Naive thymus-derived CD4-positive, alpha-beta T cell (primary cell): ENCODE measurements at places on chromosomes 4 and X.
A peak's percentile ranks its signal among the peaks of the same experiment; 100 is the strongest.

DNA sequence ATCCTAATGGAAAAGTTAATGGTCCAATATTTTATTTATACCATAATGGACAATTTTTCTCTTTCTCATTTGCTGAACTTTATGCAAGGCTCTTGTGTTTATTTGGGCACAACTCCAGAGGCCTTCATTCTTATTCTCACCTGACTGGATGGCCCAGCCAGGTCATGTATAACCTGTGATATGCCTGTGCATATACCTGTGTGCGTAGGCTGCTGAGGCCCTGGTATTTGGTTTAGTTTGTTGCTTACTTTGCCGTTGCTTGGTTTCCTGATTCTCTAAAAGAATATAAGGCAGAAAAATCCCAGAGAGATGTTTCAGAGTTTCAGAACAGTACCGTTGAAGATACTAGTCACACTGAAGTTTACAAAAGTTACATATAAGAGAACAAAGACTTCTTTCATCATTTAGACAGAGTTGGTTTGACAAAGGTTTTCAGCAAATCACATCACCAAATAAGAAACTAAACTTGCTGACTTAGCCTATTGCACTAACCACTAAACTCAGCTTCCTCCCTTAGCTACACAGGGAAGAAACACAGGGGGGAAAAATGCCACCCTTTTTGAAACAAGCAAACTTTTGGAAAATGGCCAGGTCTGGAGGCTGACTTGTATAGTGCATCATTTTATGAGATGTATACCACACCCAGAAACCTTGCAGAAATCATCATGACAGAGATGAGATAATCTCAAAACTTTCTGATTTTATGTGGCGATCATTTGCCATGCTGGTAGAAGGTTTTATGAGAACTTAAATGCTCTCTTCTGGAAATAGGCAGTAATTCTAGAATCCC is 248.5 kb downstream of the GRIA3 start:
- H3K4me1 ChIP-seq = no peaks in the 10 kb centered on the region
- no peaks in the 10 kb centered on the region for H3K27me3 ChIP-seq
- H3K27ac ChIP-seq = no peak overlapping the region
- no peaks in the 10 kb centered on the region for H3K36me3 ChIP-seq

- no peaks in the 10 kb centered on the region for H3K4me1 ChIP-seq
- no peaks in the 10 kb centered on the region for H3K27me3 ChIP-seq
Observed at GRCh38 chrX:151458824-151459223, 61.8 kb downstream of the VMA21 start.

- H3K27ac ChIP-seq = no peak overlapping the region
- no peak overlapping the region for H3K4me3 ChIP-seq
- no peaks in the 10 kb centered on the region for H3K27me3 ChIP-seq
- DNase-seq = no peak
- H3K4me1 ChIP-seq = no peaks in the 10 kb centered on the region
- no peaks in the 10 kb centered on the region for H3K36me3 ChIP-seq
Observed at GRCh38 chrX:134982748-134983147, 8.0 kb upstream of the SMIM10 start.

DNA sequence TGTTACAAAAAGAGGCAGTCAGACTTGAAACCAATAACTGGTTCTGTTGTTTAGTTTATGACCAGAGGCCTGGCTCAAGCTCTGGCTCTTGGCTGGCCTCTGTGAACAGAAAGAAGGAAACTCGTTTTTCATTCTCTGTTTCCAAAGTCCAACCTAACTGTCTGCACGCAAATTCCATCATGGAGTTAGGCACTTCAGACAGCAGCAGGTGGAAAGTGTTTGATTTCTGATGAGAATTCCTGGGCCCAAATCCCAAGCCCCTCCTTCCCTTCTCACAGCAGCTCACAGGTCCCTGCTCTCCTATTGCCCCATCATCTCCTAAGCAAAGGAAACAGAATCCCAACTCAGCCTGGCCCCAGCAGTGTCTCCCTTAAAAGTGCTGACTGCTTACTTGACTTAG is 42.8 kb upstream of the FGF16 start:
- H3K36me3 ChIP-seq = no peaks in the 10 kb centered on the region
- no peak overlapping the region for H3K4me3 ChIP-seq
- H3K27ac ChIP-seq = no peak overlapping the region
- H3K27me3 ChIP-seq = no peaks in the 10 kb centered on the region

GRCh38 chrX:118595501-118596042 is 100.0 kb downstream of the DOCK11 start:
- no peaks in the 10 kb centered on the region for H3K27me3 ChIP-seq
- H3K27ac ChIP-seq = no peak overlapping the region
- peaks cover 49% of the 10 kb centered on the region for H3K36me3 ChIP-seq
- no peaks in the 10 kb centered on the region for H3K4me1 ChIP-seq
- DNase-seq = no peak

GRCh38 chr4:55249476-55249875 is 96.6 kb upstream of the SRD5A3 start:
- H3K27ac ChIP-seq = no peak overlapping the region
- H3K4me3 ChIP-seq = no peak overlapping the region
- no peak for DNase-seq
- no peaks in the 10 kb centered on the region for H3K27me3 ChIP-seq
- H3K4me1 ChIP-seq = no peaks in the 10 kb centered on the region
- no peaks in the 10 kb centered on the region for H3K36me3 ChIP-seq

DNA sequence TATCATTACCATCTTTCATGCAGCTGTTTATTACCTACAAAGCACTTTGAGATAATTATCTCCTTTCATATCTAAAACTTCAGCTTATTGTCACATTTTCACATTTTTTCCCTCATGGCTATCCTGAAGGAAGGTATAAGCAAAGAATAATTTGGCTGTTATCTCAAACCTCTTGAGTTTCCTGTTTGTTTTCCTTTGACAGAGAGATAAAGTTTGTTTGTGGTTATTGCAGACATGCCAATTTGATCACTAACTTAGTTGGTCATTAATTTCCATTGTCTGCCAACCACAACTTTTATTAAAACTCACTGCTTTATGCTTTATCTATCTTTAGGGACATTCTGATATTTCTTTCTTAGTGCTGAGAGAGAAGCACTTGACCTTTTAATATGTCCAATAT is 89.8 kb upstream of the SPANXB1 start:
- no peak overlapping the region for H3K4me3 ChIP-seq
- H3K36me3 ChIP-seq = no peaks in the 10 kb centered on the region
- no peak for DNase-seq
- H3K27ac ChIP-seq = no peak overlapping the region
- H3K27me3 ChIP-seq = no peaks in the 10 kb centered on the region

GRCh38 chr4:151672996-151673395 is 87.8 kb downstream of the GATB start:
- H3K27ac ChIP-seq = no peak overlapping the region
- DNase-seq = no peak
- no peaks in the 10 kb centered on the region for H3K4me1 ChIP-seq
- no peaks in the 10 kb centered on the region for H3K36me3 ChIP-seq

- H3K4me3 ChIP-seq = no peak overlapping the region
- peaks cover 1% of the 10 kb centered on the region for H3K36me3 ChIP-seq
- H3K27ac ChIP-seq = no peak overlapping the region
- no peaks in the 10 kb centered on the region for H3K27me3 ChIP-seq
Observed at GRCh38 chr4:102789317-102789717, 28.5 kb upstream of the MANBA start.

DNA sequence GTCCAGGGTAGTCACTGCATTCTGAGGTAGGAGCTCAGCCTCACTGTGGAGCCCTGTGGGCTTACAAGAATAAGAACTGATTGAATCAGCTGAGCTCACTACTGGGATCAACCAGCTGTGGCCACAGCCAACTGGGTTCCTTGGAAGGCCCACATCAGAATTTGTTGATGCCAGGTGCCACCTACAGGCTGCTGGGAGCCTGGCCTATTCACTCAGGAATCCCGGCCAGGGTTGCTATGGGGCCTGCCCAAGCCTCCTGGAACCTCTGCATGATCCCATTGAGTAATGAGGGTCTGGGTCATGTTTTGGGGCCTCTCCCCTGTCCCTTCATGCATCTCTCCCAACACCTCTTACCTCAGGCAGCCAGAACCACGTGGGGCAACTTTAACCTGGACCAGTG is 53.9 kb upstream of the KIAA1210 start:
- H3K27me3 ChIP-seq = no peaks in the 10 kb centered on the region
- no peak overlapping the region for H3K4me3 ChIP-seq
- H3K4me1 ChIP-seq = no peaks in the 10 kb centered on the region
- no peak overlapping the region for H3K27ac ChIP-seq

DNA sequence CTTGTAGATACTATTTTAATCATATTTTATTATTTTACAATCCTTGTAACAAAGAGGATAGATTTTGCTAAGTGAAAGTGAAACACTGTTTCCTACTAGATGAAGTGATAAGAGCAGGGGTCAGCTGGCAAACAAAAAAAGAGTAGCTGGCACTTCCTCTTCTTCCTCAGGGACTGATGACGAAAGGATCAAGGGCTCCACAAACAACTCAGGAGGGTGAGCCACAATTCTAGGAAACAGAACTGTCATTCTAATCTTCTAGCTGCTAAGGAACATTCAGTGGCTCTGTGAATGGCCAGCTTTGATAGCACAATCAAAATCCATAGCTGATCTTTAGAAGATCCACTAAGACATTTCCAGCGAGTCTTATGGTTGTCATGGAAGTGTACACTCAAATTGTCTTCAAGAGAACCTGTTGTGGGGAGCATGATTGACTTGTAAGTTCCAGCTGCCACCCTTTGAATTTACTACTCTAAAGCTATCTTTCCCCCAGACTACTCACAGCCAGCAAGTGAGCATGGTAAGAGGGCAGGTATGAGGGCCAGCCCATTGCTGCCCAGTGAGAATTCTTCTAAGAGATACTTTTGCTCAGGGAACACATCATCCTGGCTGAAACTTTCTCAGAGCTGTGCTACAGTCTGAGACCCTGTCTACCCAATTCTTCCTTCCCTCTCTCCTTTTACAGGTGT is 275.7 kb upstream of the RASGEF1B start:
- no peaks in the 10 kb centered on the region for H3K4me1 ChIP-seq
- H3K4me3 ChIP-seq = no peak overlapping the region
- H3K27me3 ChIP-seq = no peaks in the 10 kb centered on the region
- no peak overlapping the region for H3K27ac ChIP-seq
- H3K36me3 ChIP-seq = no peaks in the 10 kb centered on the region
- no peak for DNase-seq

DNA sequence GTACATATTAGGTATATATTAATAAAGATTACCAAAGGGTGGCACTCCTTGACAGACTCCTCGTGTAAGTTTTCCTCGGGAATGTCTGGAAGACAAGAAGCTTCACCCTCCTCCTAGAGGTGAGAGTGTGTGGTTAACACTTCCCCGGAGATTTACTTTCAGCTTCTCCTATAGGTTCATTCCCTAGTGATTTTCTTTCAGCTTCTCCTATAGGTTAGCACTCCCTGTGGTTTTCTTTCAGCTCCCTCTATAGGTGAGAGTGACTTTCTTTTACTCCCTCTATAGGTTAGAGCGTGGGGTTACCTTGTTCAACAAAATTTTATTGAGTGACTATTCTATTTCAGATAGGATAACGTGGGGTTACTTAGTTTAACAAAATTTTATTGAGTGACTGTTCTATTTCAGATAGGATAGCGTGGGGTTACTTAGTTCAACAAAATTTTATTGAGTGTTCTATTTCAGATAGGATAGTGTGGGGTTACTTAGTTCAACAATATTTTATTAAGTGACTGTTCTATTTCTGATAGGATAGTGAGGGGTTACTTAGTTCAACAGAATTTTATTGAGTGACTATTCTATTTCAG is 106.0 kb upstream of the PLAC1 start:
- no peak overlapping the region for H3K27ac ChIP-seq
- no peaks in the 10 kb centered on the region for H3K36me3 ChIP-seq
- H3K27me3 ChIP-seq = no peaks in the 10 kb centered on the region
- DNase-seq = peak; percentile 7

DNA sequence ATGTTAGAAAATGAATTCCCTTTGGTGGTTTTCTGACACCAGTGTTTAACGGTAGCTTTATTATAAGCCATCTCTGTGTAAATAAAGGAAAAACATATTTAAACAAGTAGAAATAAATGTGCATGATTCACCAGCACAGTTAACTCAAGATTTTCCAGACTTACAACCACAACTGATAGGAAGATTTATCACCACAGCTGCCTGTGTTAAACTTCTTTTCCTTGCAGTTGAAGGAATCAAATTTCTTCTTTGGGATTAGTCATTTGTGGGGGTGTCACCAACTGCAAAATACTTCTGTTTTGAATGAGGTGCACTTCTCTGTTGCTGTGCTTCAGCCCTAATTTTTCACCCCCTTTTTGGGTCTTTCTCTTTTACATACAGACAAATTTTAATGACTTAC is 128.1 kb upstream of the STK26 start:
- no peak for DNase-seq
- H3K27me3 ChIP-seq = no peaks in the 10 kb centered on the region

DNA sequence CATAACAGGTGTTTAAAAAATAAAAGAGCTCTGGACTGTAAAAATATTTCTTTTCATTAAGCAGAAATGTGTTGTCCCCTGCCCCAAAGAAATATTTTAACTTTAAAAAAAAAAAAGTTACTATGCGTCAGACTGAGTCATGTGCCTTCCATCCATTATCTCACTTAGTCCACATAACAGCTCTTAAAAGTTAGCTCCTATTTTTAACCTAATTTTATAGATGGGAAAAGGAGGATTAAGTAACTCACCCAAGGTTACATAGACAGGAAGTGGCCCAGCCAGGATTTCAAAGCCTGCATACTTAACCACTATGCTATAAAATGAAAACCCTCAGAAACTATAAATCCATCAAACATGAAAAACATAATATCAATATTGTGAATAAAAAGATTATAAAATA is 97.7 kb downstream of the MANBA start:
- no peak overlapping the region for H3K4me3 ChIP-seq
- H3K4me1 ChIP-seq = no peaks in the 10 kb centered on the region
- DNase-seq = no peak
- peaks cover 4% of the 10 kb centered on the region for H3K36me3 ChIP-seq
- no peak overlapping the region for H3K27ac ChIP-seq
- no peaks in the 10 kb centered on the region for H3K27me3 ChIP-seq

- DNase-seq = no peak
- no peaks in the 10 kb centered on the region for H3K36me3 ChIP-seq
- H3K4me3 ChIP-seq = no peak overlapping the region
- no peak overlapping the region for H3K27ac ChIP-seq
- H3K27me3 ChIP-seq = no peaks in the 10 kb centered on the region
Observed at GRCh38 chr4:37885496-37885895, 5.4 kb upstream of the TBC1D1 start.

- DNase-seq = no peak
- H3K4me1 ChIP-seq = peaks cover 5% of the 10 kb centered on the region
Observed at GRCh38 chrX:119605464-119606279, 552 bp downstream of the NKRF start.

- H3K36me3 ChIP-seq = no peaks in the 10 kb centered on the region
- no peak overlapping the region for H3K27ac ChIP-seq
- H3K4me3 ChIP-seq = no peak overlapping the region
- no peaks in the 10 kb centered on the region for H3K27me3 ChIP-seq
- no peak for DNase-seq
- no peaks in the 10 kb centered on the region for H3K4me1 ChIP-seq
Observed at GRCh38 chr4:71270901-71271300, 67.9 kb upstream of the SLC4A4 start.

- H3K27me3 ChIP-seq = no peaks in the 10 kb centered on the region
- H3K4me3 ChIP-seq = no peak overlapping the region
- DNase-seq = no peak
- H3K27ac ChIP-seq = no peak overlapping the region
- H3K36me3 ChIP-seq = no peaks in the 10 kb centered on the region
Observed at GRCh38 chrX:3348191-3348590, 1.7 kb upstream of the MXRA5 start.
